Stimulated activated CD8-positive, alpha-beta memory T cell treated with anti-CD3 and anti-CD28 coated beads, Interleukin-4, amount 100 ng/mL, for 4 hours (primary cell): ENCODE measurements at places on chromosomes 1 and 21.

DNA sequence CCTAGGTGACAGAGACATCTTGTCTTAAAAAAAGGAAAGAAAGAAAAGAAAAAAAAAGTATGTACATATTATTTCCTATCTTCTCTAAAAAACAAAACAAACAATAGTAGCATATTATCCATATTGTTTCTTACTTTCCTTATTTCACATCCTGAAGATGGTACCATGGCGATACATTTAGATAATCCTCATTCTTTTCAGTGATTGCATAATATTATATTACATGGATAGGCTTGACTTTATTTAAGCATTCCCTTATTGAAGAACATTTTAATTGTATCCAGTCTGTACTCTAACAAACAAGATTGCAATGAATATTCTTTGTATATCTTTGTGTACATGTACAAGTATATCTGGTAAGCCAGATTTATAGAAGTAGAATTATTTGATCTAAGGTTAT lies 82.9 kb upstream of the PUM1 start:
- no peak for DNase-seq

- no peak for DNase-seq
These were observed 21.1 kb upstream of the EPHB2 start for GRCh38 chr1:22689505-22689904.

GRCh38 chr1:53317646-53318539 lies 10.0 kb downstream of the LRP8 start:
- no peak for DNase-seq

- no peak for DNase-seq
These were observed 18.0 kb upstream of the RIPPLY3 start for GRCh38 chr21:36988536-36988935.

DNA sequence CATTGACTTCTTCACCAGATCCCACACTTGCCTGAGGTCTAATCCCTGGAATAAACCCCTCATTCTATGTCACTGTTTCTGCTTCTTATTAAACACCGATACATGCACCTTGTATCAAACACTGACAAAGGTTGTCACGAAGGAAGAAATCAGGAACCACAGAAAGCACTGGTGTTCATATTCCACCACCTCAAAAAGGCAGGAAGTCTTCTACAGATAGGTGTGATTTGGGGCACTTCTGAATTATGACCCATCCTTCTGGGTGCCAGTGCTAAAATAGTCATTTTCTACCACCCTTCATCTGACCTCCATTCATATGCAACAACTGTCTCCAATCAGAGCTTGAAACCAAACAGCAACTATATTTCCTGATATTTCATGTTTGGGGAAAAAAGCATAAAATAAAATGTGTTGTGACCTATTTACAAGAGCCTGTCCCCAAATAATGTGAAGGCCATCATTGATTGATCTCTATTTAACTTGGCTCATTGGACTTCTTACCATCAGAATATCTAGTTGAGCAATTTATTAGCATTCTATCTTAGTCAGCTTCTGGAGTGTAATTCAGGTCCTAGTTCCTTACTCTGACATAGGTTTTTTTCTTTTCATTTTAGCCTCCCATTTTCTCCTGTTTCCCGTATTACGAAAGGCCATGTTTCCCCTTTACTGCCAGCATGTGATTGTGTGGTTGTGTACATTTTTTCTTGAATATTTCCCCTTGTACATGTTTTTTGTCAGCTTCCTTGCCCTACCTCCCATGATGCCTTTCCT lies 43.1 kb downstream of the DUSP10 start:
- DNase-seq: no peak
